ENCODE measurements at places on chromosomes 6 and 20.

DNA sequence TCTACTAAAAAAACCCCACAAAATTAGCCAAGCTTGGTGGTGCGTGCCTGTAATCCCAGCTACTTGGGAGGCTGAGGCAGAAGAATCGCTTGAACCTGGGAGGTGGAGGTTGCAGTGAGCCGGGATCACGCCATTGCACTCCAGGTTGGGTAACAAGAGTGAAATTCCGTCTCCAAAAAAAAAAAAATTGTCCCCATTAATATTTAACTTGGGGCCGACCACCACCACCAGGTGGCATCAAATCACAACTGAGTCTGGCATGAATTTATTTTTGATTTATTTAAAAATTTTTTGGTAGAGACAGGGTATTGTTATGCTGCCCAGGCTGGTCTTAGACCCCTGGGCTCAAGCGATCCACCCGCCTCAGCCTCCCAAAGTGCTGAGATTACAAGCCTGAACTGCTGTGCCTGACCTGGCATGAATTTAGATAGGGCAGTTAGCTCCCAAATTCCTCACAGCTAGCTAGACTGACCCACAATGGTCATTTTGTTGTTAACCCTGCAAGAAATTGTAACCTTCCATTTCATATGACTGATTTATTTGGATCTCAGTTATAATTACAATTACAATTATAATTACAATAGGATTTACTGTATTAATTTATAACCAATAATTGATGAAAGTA lies 17.1 kb upstream of the BEND3 start:
- no peak for DNase-seq

GRCh38 chr6:125066964-125067363 lies 86.6 kb upstream of the TPD52L1 start:
- no peak for DNase-seq

DNA sequence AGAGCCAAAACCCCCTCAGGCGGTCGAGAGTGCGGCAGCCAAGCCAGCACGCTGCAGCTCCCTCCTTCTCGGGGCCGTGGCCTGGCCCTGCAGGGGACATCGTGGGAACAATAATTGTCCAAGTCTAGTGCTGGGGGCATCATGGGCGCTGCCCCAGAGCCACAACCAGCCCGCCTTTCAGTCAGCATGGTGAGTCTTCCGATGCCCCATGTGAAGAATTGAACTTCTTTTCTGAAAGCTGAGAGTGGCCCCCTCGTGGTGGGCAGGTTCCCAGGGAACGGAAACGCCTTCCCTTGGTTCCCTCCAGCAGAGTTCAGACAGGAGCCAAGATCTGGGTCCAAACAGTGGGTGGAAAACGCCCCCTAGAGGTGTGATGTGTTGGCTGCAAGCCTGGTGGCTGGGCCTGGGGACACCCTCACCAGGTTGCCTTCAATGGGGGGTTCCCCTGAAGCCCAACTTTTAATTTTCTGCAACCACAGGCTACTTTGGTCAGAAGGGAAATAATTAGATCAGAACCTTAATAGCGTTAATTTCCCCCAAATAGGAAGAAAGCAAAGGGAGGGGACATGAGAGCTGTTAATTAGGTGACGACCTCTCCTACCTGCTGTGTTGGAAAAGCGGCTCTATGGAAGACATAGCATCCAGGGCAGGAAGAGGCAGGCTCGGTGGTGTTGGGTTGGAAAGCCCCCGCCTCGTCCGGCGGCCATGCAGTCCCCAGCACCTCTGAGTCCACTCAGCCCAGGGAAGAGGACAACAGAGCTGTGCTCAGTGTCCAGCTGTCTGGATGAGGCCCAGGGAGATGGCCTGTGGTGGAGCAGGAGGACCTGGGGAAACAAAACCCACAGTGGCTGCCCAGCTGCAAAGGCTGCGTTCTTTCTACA lies 4.7 kb upstream of the MRGBP start:
- DNase-seq: peak; percentile 90

DNA sequence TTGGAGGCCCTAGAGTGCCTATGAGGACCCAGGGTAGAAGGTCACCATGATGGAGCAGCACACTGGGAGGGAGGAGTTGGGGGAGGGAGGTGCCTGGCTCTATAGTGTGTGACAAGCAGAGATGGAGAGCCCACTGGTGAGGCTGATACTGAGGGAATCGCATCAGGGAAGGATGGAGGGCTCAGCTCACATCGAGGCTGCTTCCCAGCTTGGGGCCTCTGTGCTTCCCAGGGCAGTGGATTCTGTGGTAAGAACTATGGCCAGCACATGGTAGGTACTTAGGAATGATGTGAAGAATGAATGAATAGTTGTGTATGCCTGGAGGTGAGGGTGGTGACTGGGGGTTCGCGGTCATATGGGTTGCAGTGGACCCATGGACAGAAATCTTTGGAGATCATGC lies 1.3 kb upstream of the EPB41L1 start:
- no peak for DNase-seq

GRCh38 chr6:127404133-127404532 lies 55.1 kb downstream of the KIAA0408 start:
- DNase-seq: no peak

- no peak for DNase-seq
These were observed 8.8 kb upstream of the RSPH3 start for GRCh38 chr6:159008656-159009288.

GRCh38 chr20:17488916-17489600 lies 42.1 kb downstream of the BFSP1 start:
- no peak for DNase-seq

DNA sequence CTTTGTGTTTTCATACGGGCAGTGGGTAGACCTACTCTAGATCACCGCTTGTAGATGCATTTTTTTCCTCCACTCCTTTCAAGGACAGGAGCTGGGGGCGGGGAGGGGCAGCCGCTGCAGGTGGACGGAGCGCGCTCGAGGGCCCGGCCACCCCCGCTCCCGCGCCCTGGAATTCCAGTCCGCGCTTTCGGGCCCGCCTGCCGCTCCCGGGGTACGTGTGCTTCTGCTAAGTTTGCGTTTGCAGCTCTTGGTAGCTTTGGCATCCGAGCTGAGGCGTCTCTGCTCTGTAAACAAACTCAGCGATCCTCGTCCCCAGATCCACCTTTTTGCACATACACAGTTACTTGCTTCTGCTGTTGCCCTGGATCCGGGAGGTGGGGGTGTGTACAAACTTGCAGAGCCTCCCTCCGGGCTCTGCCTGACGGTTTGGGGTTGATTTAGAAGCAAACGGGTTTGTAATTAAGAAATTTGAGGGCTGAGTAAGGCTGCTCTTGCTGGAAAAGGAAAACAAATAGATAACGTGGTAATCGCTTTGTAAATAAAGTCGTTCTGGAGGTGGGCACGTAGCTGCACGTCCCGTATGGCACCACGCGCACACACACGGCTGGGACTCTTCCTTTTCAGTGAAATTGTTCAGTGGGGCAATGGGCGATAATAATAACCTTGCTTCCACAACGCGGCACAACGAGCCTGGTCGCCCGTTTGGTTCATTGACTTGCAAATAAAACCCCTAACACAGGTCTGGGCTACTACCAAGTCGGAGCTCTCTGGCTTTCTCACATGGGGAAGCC lies 973 bp upstream of the CITED2 start:
- DNase-seq: peak; percentile 94

DNA sequence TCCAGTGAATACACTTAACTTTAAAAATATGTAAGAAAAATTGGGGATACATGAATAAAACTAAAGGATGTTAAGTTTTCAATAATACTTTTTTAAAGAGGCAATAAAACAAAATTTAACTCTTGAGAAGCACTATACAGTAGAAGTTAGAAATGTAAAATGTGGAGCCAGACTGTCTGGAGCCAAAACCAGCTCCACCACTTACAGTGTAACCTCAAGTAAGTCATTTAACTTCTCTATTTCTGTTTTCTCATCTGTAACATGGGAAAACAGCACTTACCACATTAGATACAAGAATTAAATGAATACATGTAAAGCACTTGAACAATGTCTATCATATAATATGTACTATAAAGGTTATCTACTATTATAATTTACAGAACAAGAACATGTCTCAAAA lies 6.7 kb downstream of the ATG5 start:
- DNase-seq: no peak

DNA sequence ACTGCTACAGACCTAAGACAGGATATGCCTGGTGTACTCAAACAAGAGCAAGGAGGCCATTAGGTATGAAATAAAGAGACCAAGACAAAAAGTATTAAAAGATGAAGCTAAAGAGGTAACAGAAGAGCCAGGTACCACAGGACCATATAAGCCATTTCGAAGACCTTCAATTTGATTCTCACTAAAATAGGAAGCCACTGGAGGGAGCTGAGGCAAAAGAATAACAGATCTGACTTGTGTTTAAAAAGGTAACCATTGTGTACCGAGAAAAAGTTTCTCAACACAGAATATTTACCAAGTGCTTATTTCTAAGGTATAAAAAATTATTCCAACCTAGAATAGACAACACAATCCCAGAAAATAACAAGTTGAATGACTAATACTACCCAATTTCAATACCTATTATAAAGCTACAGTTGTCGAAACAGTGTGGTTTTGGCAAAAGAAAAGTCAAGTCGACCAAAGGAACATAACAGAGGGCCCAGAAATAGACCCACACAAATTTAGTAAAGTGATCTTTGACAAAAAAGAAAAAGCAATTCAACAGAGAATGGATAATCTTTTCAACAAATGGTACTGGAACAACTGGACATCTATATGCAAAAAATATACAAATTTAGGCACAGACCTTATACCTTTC lies 125.3 kb upstream of the DST start:
- no peak for DNase-seq

GRCh38 chr20:45104786-45105185 lies 3.9 kb upstream of the KCNS1 start:
- DNase-seq: no peak

DNA sequence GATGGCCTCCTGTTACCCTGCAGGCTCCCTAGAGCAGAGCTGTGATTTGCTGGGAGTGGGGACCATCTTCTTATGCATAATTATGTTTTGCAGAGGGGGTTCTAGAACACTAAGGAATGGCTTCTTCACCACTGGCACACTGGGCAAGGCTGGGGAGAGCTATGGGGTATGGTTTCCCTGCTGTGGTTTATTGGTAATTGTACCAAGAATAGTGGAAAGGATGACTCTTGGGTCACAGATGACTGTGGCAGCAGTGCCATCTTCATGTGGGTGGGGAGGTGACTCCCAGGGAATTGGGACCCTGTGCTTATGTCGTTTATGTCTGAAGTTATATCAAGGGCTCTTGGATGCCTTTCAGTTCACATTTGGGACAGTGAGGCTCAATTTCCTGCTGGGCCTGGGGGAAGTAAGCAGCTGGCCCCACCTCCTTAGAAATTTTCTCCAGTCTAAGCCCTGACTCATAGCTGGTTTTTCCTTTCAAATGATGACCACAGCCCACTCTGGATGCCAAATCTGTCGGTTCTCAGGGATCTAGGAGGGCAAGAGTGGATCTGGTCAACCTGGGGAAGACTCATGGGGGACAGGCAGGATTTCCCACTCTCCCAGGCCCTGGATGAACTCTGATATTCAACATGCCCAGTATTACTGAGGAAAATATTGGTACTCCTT lies 230.8 kb downstream of the LRFN2 start:
- DNase-seq: no peak

DNA sequence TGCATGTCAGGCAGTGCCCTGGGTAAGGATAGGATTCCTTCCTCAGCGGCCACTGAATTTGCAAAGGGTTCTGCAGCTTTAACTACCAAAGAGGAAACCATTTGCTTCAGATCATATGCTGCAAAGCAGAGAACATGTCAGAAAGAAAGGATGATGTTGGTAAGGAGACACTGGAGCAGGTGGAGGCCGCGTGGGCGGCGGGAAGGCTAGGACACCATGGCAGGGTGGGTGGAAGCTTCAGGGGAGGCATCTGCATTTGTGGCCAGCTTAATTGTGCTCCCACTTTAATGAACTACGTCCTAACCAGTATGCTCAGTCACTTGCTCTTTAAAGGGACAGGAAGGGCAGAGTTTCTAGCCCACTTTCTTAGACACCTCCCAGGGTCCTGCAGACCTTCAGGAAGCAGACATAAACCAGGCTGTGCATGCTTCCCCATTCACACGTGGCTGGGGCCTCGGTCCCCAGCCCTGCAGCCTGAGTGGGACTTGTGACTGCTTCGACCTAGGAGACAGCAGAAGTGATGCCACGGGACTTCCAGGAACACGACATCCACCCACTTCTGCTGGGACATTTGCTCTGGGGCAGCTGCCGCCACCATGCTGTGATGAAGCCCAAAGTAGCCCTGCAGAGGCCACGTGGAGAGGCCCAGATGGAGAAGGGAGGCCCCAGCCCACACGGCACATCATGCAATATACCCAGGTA lies 76.1 kb downstream of the GINS1 start:
- DNase-seq: no peak

DNA sequence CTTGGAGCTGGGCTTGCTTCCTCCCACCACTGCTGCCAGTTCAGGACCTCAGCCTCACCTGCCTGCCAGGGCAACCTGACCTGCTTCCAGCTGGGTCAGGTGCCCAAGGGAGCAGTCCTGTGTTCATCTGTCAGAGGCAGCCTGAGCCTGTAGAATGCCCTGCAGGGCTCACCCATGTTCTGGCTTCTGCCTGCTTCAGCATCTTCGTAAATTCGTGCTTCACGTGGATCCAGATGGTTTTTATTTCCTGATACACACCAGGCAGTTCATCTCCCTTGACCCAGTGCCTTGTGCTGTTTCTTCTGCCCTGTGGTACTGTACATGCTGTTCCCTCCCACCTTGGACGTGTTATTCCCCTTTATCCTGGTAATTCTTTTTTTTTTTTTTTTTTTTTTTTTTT lies 50.2 kb downstream of the ARID1B start:
- no peak for DNase-seq

GRCh38 chr6:96966100-96966499 lies 41.6 kb downstream of the KLHL32 start:
- no peak for DNase-seq

DNA sequence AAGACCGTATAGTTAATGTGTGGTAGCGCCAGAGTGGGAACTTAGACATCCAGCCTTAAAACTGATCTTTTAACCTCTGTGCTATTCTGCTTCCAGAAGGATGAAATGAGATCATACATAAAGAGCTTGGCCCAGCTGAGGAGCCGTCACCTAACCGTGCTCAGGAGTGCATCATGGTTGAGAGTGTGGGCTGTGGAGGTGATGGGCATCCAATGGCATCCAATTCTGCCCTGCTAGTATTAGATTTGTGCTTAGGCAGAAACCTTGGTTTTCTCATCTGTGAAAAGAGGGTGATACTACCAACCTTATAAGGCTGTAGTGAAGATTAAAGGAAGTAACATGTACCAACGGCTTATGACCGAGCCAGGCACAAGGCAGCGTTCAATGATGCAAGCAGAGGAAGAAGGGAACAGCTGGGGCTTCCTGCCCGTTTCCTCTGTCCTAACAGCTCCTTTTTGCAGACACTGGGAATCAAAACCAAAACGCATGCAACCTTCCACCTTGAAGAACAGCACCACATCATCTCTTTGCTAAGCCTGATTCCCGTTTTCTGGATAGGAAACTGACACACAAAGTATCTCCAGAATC lies 1.3 kb downstream of the SLC22A16 start:
- DNase-seq: no peak

- no peak for DNase-seq
These were observed 289.7 kb downstream of the UBE3D start for GRCh38 chr6:82775981-82776380.

GRCh38 chr20:45892049-45892825 lies 1.1 kb downstream of the CTSA start:
- no peak for DNase-seq

Data from right forelimb (tissue), 1 donor.